Body of pancreas (tissue), 4 donors: ENCODE measurements at places on chromosomes 1 and 21. TPM values are rescaled to one million over a fixed set of nuclear protein-coding genes. Genes with fewer than 3 reads are reported as not detected.
A peak's percentile ranks its signal among the peaks of the same experiment; 100 is the strongest.

- no peak for DNase-seq
Measured at GRCh38 chr1:229716069-229716468, 90.0 kb downstream of the URB2 start.

FAM110D gene
- 4.6 TPM for total RNA-seq

- DNase-seq: no peak
Measured at GRCh38 chr1:21325231-21325718, 35.0 kb upstream of the ECE1 start.

FCRL5 gene
- 0.52 TPM for total RNA-seq

- no peak for DNase-seq
Measured at GRCh38 chr1:10697621-10698160, 98.8 kb downstream of the CASZ1 start.

- DNase-seq: peak; percentile 45
Measured at GRCh38 chr21:44845418-44846223, 27.8 kb upstream of the SUMO3 start.

DNA sequence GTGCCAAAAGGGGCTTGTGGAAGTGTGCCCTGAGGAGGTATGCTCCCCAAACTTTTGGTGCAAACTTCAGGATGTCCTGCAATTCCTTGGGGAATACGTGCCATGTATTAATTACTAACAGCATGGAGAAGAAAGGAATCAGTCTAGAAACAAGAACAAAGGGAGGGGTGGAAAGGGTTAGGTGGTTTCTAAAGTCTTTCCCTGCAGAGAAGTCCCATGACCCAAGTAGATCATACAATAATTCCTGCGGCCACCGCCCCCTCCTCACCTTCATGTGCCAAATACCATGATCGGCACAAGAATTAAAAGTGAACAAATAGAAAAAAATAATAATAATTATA lies 258.2 kb downstream of the PLPP3 start:
- DNase-seq: no peak

S100A8 gene
- 1.8 TPM for total RNA-seq

GRCh38 chr1:81950037-81950436 lies 149.3 kb downstream of the ADGRL2 start:
- no peak for DNase-seq

CFHR5 gene
- total RNA-seq: not detected

SPRR1B gene
- total RNA-seq: not detected

DNA sequence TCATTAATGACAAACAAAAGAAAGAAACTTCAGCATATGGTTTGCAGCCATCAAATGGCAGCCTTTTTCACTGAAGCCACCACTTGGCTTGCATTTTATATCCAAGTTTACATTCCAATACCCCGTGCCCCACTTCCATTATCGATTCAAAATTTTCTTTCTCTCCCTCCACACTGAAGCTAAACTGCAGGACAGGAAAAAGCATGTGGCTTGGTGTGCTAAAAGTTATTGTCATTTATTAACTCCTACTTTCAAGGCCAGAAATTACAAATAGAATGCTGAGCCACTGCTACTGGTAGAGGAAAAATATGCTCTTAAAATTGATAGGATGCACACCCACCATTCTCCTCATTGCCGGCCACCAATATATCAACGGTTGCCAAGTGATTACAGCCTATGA lies 351.6 kb upstream of the DUSP10 start:
- no peak for DNase-seq

GRCh38 chr21:33047231-33047630 lies 21.5 kb downstream of the OLIG2 start:
- DNase-seq: no peak

LCE2A gene
- total RNA-seq: not detected

GRCh38 chr1:46503421-46503820 lies 13.8 kb downstream of the DMBX1 start:
- DNase-seq: no peak

DNA sequence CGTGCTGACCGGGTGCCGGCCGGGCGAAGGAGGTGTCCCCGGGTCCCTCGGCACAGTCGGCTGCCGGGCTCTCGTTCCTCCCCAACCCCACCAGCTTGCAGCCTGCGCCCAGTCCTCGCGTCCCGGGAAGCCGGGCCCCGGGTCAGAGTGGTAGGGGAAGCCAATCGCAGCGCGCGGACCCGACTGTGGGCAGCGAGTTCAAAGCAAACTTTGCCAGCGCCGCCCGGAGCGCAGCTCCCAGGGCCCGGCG lies 328 bp downstream of the MYCL start:
- DNase-seq: peak; percentile 71

FAM131C gene
- total RNA-seq: not detected

DNA sequence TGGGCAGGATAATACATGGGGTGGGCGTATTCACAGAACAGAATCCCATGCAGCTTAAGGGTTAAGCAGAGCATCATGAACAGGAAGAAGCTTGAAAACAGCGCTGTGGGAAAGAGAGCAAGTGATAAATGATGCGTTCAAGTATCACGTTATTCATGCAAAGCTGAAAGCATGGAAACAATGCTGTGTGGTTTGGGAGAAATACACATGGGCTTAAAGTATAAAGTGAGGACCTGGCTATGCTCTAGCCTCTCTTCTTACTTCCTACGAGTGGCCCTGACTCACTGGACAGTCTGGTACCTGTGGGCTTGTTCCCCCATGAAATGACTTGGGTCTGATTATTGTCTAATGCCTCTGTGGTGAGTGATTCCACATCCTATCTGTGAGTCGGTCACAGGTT lies 25.7 kb downstream of the TMPRSS2 start:
- no peak for DNase-seq

DNA sequence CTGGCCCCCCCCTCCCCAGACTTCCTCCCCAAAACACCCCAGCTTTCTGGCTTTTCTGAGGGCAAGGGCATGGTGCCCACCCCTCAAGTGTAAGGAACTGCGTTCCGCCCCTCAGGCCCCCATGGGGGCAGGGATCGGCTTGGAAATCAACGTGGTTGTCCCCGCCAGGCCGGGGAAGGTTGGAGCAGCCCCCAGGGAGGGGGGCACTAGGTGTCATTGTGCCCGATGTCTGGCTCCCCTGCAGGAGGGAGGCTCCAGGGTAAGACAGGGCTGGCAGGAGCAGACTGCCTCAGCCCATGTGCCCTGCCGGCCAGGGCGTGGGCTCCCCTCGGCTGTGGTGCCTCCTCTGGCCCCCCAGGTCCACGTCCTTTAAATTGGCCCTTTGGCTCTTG lies 7.4 kb upstream of the TFAP2E start:
- DNase-seq: no peak

PTPN7 gene
- 1.6 TPM for total RNA-seq

MATN1 gene
- 0.33 TPM for total RNA-seq

GPR157 gene
- 13.5 TPM for total RNA-seq

DNA sequence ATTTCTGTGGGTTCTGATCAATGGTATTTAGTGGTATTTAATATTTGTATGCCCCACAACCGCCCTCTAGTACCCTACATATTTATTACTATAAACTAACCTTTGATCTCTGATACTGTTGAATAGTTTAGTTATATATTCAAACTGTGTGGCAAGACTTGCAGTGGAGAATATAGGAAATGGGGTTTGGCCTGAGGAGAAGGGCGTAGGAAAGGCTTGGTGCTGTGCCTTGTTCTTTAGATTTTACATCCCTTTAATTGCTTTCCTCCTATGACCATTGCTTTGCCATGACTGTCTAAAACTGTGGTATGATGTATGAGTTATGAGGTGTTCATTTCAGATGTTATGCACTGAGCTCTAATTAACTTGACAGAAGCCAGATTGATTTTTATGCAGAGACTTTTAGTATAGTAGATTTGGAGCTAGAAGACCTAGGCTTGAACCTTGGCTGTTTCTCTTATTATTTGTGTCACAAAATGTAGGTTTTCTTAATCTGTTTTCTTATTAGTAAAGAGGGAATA lies 18.6 kb downstream of the DISP1 start:
- no peak for DNase-seq

DNA sequence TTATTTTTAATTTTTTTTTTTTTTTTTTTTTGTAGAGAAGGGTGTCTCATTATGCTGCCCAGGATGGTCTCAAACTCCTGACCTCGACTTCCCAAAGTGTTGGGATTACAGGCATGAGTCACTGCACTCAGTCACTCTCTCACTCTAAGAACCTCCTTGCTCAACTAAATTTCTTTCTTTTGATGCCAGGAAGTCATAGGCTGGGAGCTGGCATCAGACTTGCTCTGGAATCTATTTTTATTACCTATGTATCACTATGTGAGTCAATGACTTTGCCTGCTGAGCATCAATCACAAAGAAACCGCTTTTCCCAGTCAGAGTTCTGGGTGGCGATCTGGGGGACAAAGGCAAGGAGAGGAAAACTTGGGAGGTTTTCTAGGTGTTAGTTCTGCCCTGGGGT lies 35.5 kb upstream of the PARP1 start:
- no peak for DNase-seq

DNA sequence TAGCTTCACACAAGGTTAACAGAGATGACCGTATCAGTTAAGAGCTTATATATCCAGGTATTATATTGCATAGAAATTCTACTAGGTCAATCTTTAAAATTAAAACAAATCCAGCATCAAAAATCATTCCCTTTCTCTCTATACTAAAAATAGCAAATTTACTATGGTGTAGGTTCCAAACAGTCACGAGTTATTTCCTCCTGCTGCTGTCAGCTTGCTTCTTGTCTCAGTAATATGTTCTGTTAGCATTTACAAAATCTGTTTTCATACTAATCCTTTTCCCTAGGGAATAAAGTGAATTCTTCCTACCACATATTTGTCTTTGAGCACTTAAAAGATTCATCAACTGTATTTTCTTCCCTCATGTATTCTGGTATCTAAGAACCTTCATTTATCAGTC lies 2.5 kb downstream of the WDR26 start:
- no peak for DNase-seq

LMOD1 gene
- total RNA-seq: 16.9 TPM

DNA sequence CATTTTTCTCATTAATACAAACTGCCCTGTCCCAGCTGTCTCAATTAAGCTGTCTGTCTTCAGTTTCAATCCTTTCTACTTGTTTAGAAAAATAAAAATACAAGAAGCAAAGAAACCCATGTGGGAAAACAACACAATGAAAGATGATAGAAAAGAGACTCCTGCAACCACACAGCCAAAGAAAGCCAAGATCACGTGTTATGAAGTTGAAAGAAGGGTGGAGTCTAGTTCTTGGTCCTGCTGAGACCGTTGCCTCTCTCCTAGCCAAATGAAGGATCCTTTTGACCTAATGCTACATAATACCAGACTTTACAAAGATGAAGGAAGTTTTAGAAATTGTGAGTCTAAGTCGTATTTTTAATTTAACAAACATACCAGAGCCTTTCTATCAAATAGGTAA lies 218.8 kb upstream of the RRP15 start:
- no peak for DNase-seq

DNA sequence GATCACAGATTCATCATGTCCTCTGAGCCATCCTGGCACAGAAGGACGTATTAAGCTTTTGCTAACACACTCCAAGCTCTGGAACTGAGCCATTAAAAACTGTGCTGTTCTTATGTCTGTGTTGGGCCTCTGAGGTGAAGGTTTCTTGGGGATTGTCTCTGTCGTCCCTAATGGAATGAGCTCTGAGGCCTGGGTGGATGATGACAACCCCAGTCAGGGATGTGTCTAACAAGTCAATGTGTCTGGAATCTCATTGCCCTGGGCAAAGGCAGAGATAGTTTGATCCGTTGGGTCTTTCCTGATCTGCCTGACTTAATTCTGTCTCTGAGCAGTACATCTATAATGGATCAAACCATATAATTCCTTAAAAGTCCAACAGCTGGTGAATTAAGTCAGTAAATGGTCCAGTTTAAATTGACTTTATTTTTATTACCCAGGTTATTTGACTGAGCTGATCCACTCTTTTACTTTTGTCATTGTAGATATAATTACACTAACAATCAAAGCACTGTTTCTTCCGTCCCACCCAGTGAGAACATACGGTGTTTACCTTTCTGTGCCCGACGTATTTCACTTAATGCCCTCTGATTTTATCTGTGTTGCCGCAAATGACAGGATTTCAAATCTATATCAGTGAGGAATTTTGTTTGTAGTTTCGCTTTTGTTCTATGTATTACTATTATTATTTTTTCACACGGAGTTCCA lies 38.8 kb upstream of the OR2B11 start:
- DNase-seq: no peak

DNA sequence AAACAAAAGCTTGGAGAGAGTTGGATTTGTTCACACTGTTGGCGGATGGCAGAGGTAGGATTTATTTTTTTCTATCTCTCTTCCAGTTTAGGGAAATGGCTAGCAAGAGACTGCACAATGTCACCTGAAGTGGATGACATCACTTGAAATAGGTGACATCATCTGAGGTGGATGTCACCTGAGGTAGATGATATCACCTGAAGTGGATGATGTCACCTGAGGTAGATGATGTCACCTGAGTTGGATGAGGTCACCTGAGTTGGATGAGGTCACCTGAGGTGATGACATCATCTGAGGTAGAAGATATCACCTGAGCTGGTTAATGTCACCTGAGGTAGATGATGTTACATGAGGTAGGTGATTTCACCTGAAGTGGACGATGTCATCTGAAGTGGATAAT lies 413.4 kb downstream of the DSCAM start:
- DNase-seq: no peak

GJB4 gene
- not detected for total RNA-seq

CELA3A gene
- total RNA-seq: 51,622 TPM

DNA sequence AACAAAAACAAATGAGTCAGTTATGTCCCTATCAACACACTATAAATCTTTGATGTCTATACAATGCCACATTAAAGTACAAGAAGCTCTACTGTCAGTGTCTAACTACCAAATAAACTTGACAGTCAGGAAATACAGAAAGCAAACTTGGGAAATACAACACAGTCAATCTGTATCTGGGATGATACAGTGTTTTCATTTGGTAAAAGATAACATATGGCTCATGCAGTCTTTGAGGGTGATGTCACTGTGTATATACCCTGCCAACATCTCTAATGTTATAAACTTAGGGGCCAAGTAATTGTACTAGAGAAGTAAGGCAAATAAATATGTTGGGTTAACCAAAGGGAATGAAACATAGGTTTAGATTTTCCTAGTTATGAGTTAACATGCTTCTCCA lies 552.5 kb upstream of the ADAMTS5 start:
- no peak for DNase-seq

DNA sequence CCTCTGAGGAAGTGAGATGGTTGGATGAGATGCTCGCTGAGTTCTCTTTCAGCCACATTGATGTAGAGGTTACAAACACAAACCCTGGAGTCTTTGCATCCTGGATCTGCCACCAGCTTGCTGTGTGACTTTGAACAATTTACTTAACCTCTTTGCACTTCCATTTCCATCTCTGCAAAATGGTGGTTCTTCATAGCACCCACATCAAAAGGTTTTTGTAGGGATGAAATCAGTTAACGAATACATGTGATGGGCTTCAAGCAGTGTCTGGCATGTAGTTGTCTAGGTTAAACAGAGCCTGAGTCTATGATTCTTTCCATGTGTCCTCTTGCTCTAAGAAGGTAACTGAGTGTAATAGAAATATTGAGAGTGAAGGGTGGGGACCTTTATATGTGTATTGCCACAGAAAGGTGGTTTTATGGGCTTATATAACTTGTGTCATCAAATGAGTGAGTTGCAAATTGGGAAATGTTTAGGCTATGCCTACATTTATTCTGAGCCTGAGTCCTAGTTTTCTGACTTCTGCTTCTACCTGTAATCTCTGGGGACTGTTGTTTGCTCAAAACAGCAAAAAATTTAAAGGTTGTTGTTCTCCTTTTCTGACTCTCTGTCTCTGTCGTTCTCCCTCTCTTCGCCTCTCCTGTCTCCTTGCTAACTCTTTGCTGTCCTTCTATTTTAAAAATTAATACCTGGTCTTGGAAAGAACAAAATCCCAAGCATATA lies 27.3 kb upstream of the LRRN2 start:
- no peak for DNase-seq

- DNase-seq: no peak
Measured at GRCh38 chr1:236854605-236854983, 59.5 kb downstream of the MTR start.

AK5 gene
- total RNA-seq: not detected

SYPL2 gene
- total RNA-seq: 2.3 TPM
